DMS79 (cell line): ENCODE measurements at places on chromosomes 16 and 17.
A peak's percentile ranks its signal among the peaks of the same experiment; 100 is the strongest.

DNA sequence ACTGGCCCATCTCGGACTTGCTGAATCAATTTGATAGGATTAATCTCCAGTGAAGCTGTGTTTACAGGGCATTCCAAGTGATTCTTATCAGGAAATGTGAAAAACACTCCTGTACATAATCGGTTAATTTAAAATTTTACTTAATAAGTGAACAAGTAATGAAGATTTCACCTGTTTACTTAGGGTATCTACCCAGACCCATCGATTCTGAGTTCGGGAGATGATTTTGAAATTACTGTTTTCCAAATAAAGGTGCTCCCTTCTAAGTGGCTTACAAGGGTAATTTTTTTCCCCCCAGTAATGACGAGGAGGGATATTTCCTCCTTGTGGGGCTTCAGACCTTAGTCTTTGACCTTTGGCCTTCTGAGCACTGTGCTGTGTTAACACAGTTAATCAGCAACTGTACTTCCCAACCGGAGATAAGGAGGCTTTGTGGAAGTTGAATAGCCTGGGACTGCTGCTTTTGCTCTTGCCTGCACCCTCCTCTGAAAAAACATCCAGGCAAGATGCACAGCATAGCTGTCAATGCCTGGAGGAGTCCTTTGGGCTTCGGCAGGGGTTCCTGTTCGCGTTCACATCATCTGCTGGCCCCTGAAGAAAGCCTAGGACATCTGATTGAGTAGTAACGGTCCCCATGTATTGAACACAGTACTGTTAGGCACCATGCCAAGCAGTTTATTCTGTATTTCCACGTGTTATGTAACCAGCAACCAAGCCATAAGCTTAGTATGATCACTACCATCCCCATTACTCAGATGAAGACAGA is 1.8 kb downstream of the FAHD1 start:
- DNase-seq, result no peak

- DNase-seq, result no peak
Observed at GRCh38 chr16:49854188-49854795, 1.6 kb downstream of the ZNF423 start.

- no peak for DNase-seq
Observed at GRCh38 chr17:29742210-29742513, 119.5 kb upstream of the CORO6 start.

GRCh38 chr17:57605675-57606105 is 139.4 kb downstream of the CCDC182 start:
- peak; percentile 73 for DNase-seq

GRCh38 chr16:22671301-22672076 is 142.5 kb upstream of the HS3ST2 start:
- DNase-seq, result no peak

DNA sequence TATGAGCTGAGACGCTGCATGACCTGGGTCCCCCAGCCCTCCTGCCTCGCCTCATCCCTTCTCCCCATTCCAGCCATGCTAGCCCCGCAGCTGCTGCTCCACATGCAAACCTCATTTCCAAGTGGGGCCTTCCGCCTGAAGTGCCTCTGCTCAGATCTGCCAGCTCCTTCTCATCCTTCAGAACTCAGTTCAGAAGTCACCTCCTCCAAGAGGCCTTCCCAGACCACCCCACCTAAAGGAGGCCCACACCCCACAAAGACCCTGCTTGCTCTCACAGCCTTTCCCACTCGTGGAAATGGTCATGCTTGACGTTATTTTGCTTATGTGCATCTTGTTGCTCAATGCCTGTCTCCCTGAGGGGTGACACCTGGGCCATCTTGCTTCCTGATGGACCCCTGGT is 58.7 kb downstream of the RMI2 start:
- DNase-seq, result no peak

- no peak for DNase-seq
Observed at GRCh38 chr16:48318630-48319029, 66.6 kb downstream of the SIAH1 start.

DNA sequence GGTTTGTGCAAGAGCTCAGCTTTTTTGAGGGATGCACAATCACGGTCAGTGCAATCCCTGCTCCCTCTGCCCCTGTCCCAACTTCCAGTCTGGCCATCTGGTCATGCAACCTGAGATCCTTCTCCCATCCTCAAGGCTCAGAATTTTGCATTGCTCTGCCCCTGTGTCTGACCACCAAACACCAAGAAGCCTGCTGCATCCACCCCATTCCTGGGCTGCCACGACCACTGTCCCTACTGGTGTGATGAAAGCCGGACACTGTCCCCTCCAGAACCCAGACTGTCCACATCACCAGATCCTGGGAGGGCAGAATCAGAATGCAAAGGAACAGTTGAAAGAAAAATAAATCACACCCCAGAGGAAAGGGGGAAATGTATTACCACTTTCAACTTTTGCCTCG is 231.0 kb downstream of the C16orf78 start:
- no peak for DNase-seq

DNA sequence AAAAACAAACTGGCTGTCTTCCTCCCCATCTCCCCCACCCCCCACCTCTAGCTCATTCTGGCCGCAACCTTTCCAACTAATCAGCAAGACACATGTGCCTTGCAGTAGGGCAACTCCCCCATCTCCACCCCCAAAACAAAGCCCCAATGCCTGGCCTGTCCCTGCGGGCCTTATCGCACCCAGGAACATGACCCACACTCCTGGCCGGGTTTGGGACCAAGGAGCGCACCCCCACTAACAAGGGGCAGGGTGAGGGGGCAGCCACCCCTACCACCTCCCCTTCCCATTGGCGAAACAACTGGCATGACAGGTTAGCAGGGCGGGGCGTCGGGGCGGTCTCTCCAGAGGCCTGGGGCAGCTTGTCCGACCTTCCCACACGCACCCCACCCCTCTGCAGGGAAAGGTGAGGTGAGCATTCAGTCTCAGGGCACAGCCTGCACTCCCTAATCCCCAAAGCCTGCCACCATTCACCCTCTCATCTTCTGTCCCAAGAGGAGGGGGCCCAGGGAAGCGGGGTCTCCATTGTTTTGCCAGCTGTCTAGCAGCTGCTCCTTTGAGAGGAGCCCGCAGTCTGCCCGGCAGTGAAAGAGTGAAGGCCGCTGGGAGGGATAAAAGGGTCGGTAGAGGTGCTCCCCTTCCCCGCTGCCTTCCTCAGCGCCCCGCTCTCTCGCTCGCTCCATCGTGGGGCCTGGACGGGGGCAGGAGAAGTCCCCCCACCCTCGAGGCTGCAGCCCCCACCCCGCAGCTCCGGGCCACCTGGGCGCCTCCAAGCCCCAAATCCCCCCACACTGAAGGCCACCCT is 765 bp downstream of the MYO18A start:
- DNase-seq, result peak; percentile 60

DNA sequence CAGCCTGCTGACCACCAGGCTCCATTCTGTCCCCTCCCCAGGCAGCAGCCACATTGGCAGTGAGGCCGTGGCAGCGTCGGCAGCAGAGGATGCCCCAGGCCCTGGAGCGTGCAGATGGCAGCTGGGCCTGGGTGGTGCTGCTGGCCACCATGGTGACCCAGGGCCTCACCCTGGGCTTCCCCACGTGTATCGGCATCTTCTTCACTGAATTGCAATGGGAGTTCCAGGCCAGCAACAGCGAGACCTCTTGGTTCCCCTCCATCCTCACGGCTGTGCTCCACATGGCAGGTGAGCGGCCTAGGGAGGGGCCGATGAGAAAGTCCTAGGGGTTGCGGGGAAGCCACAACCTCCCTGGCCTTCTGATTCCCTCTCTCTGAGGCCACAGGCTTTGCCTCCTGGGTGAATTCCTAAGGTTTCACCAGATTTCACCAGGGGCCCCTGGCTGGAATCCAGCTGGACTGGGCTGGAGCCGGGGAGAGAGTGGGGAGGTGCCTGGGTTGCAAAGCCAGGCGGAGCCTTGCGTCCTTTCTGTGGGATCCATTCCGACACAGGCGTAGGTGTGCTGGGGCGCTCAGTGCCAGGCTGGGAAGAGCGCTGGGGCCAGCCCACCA is 5.9 kb downstream of the SLC16A5 start:
- DNase-seq, result no peak

GRCh38 chr17:80575057-80575875 is 30.6 kb downstream of the RPTOR start:
- DNase-seq, result no peak

DNA sequence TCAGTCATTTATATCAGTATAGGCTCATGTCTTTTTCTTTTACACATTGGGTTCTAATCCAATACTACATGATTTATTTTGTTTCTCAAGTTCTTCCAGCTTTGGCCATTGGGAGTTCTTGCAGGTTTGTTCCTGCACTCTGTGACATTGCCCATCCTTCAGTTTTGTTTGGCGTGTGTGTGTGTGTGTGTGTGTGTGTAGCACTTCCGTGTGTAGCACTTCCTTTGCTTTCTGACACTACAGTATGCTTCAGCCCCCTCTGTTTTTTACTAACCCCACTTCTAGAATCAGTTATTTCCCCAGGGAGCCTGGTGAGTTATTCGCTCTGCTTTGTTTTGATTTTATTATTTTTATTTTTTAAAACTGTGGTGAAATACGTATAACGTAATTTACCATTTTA is 75.6 kb upstream of the LGALS9 start:
- no peak for DNase-seq

DNA sequence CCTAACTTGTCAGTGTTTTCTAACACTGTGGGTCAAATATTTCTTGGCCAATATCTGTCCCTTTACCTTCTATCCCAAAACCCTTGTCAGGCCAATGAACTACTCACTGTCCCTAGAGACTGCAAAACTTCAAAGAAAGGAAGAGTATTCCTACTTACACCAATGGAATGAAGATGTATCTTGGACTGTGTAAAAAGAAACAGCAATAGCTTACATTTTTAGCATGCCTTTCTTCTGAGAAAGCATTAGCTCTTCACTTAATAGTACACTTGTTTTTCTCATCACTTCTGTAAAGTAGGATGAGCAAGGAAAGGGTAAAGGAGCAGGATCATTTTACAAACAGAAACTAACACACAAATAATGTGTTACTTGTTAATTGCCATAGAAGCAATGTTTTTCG is 73.9 kb downstream of the STH start:
- no peak for DNase-seq

- no peak for DNase-seq
Observed at GRCh38 chr17:66283296-66283934, 19.0 kb upstream of the PRKCA start.

- DNase-seq, result no peak
Observed at GRCh38 chr17:21460358-21460757, 84.2 kb downstream of the KCNJ12 start.

DNA sequence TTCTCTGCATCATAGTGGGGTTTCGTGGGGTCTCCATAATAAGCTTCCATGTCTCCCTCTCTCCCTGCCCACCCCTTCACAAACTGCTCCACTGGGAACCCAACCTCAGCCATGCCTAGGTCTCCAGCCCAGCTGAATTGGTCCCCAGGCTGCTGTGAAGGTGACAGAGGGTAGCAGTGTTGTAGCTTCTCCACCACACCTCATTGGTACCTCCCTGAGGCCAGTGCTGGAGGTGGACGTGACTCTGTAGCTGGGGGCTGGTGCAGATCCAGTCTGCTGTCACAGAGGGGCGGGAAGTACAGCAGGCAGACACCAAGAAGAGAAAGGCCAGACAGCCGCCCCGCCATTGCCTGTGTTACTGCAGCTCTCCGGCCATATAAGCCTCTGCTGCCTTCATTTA is 82.1 kb downstream of the OR1D5 start:
- DNase-seq, result no peak

DNA sequence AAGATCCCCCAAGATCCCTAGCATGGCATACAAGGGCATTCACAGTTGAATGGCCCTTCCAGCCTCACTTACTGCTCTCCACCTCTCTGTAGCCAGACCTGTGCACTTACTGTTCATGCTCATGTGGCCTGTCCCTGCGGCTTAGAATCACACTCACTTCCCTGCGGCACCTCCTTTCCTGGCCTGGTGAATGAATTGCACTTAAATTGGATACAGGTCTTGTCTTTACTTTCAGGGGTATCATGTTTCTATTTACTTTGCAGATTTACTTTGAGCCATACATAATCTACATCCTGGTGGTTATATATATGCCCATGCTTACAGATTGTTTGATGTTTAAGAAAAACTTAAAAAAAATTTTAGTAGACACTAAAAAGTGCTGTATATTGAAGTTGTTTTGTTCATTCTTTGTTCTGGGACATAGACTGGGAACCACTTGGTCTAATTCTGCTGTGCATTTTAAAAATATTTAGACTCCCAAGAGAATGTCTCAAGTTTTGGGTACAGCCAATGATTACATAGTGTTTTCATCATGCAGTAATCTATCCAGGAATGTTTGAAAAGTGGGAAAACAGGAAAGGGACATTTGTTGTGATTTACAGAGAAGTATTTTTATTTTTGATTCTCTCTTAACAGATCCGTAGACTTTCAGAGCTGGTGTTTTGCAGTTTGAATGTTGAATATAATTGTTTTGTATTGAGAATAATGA is 63.9 kb downstream of the NUP88 start:
- no peak for DNase-seq

- no peak for DNase-seq
Observed at GRCh38 chr17:10336393-10336792, 36.4 kb downstream of the MYH13 start.

- no peak for DNase-seq
Observed at GRCh38 chr16:27819356-27819755, 244.2 kb downstream of the GSG1L start.

DNA sequence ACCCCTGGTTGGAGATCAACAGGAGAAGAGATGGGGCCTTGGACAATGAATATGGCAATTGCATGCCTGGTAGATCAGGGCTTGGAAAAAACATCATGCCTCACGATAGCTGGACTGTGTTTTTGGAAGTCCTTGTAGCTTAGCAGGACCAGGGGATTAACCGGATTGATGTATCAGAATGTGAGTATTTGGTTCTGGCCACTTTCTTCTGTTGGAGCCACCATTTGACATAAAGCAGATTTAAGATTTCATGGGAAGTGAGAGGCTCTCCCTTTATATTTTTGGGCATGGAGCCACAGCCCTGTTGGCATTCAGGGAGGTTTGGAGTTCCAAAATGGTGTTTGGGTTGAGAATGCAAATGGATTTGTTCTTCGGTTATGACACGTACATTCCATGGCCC is 424.7 kb upstream of the MAF start:
- DNase-seq, result no peak

DNA sequence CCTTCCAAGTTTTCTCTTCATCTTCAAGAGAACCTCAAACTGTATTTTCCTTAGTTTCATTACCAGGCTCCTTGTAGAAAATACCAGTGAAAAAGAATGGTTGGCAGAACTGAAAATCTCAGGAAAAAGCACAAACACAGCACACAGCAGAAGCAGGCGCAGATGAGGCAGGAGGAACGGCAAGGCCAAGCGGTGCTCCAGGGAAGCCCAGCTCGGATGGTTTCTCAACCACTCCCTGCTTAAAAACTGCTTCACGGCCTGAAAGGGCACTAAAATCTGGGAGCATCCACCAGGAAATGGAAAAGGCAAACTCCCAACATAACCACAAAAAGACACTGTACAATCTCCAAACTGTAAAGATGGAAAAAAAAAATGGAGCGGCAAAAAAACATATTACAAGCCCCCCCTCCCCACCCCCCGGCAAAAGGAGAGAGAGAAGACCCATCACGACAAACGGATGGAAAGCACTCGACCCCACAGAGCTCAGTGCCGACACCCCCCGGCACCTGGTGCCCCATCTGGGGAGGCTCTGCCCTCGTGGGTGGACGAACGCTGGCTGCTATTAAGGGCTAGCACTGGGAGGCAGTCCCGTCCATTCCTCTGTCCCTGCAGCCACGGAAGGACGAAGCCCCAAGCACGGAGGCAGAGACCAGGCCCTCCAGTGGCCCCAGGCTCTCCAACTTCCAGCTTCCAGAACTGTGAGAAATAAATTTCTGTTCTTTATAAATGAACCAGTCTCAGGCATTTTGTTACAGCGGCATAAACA is 127.5 kb downstream of the ZNF778 start:
- no peak for DNase-seq
